ENCODE measurements at places on chromosomes 2 and 18.

- DNase-seq: no peak
Observed at GRCh38 chr2:70992945-70993853, 1.5 kb downstream of the TEX261 start.

- DNase-seq: no peak
Observed at GRCh38 chr2:202186641-202187202, 51.7 kb downstream of the SUMO1 start.

- no peak for DNase-seq
Observed at GRCh38 chr2:12303181-12304030, 413.3 kb upstream of the TRIB2 start.

GRCh38 chr18:75478996-75479880 lies 51.7 kb upstream of the SMIM21 start:
- no peak for DNase-seq

- DNase-seq: no peak
Observed at GRCh38 chr2:126686286-126686685, 30.3 kb downstream of the GYPC start.

DNA sequence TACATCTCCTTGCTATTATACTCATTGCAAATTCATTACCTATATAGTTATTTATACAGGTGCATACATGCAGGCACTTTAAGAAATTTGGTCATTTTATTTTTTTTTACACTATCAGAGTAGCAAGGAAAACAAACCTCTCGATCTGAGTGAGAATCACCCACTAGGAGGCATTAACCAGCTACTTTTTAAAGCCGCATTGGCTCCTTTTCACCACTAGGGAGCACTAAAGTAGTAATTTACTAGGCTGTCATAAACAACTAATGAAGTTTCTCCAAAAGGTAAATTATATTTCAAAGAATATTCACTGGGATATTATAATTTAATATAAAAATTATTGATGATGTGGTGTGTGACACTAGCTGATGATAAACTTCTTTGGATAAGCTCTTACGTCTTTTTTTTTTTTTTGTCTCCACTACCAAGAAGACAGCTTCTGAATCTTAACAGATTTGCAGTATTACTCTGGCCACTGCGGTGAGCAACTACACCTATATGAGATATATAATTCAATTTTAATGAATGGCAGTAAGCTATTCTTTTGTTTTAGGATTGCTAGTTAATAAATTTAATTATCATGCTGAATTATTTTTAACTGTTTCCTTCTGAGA lies 101.9 kb downstream of the NOL4 start:
- peak; percentile 3 for DNase-seq

DNA sequence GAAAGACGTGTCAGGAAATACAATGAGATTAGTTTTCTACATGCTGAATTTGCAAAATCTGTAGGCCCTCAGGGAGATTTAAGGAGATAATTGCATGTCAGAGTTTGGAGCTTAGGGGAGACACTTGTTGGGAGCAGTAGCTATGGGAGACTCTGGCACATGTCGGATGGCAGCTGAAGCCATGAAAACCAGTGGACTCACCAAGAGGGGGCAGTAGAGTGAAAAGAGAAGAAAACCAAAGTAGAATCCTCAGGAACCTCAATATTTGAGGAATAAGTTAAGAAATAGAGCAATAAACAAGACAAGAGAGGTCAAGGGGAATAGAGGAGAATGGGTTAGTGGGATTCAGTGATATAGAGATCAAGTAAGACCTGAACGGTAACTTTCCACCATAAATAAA lies 24.8 kb downstream of the RUFY4 start:
- no peak for DNase-seq

DNA sequence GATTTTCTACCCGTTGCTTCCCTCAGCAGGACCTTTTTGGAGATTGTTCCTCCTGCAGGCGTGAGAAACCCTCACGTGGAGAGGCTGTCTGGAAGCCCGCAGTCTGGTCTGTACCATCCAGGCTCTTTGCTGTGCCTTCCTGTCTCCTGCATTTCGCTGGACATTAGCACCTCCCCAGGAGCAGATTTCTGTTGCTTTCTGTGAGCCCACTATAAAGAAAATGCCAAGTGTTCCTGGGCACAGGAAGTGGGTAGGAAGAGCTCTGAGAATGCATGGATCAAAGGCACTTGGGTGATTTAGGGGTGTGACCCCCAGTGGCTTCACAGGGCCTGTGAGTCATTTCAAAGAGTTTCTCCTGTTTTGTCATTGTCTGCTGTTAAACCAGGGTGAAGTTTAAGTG lies 27.3 kb downstream of the SPTBN1 start:
- no peak for DNase-seq

GRCh38 chr2:239321596-239322415 lies 79.0 kb downstream of the HDAC4 start:
- no peak for DNase-seq

- no peak for DNase-seq
Observed at GRCh38 chr2:221779614-221780067, 207.5 kb upstream of the EPHA4 start.

- no peak for DNase-seq
Observed at GRCh38 chr2:32977228-32977758, 30.5 kb downstream of the LTBP1 start.

- DNase-seq: no peak
Observed at GRCh38 chr2:16755442-16755841, 89.8 kb upstream of the CYRIA start.

- no peak for DNase-seq
Observed at GRCh38 chr2:65652066-65652465, 219.7 kb upstream of the SPRED2 start.

DNA sequence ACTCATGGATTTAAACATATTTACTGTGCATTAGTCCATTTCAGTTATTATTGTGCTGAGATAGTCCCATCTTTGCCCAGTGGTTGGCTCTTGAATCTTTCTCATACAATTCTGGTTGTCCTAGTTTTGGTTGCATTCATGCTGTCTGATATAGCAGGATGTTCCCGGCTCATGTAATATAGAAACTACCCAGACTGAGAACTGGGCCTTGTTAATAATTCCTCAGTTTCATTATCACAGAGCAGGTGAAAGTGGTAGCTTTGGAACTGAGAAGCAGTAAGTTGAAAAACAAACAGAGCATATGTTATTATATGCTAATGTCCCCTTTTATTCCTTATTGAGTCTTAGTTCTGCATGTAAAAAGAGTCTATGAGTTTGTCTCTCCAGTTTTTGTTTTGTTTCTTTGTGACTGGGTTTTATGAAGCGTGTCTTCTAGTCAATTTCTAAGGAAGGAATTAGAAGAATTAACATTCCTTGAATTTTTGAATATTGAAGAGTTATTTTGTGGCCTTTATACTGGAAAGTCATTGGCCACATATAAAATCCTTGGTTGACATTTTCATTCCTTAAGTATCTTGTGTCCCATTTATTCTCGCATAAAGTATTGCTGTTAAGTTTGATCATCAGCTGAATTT lies 43.3 kb downstream of the EIF5B start:
- DNase-seq: no peak

DNA sequence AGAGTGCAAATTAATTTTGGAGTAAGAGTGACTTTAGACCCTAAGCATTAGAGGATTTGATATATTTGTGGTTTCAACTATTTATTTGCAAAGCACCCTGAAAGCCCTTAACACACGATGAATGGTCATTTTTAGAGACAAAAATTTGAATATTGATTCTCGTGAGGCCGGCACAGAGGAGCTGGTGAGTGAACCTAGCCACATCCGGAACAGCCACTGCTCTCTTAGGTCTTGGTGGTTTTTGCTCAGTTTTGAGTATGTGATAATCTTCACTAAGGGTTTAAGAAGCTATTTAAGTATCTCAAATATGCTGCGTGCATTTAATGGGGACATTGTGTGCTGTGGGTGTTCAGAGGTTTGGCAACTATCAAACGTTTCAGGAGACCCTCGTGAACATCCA lies 204.8 kb downstream of the TSN start:
- no peak for DNase-seq

DNA sequence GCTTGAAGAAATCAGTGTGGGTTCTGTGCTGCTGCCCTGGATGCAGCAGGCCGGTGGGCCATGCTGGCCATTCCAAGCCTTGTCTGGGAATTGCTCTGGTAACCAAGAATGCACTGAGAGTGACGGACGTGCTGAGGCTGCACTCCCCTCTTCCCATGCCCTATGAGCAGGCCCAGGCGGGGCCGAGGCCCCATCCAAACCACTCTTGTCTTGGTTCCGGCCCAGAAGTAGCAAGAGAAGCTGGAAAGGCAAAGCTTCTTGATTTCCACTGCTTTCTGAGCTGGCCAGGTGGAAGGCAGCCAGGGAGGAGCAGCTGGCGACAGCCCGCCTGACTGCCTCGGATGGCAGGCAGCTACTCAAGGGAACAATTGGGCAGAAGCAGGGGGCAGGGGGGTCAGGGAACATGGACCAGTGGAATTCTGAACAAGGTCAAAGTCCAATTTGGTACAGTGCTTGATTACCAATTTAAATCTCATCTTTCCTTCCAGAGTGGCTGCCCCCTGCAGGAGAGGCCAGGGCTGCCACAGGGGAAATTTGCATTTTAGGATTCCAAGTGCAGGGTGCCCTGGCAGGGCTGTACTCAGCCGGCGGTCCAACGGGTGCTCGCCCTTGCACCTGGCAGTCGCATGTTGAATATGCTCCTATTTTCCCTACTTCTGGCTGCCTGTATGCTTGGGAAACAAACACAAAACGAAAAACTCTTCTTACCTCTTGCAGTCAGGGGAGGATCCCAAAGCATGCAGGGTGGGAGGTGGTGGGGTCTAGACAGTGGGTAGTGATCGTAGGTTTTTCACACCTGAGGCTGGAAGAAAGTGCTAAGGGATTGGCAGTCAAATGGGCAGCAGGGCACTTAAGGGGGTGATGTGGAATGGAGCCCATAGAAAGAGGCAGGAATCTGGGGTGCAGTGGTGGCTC lies 67.3 kb downstream of the LIPG start:
- DNase-seq: no peak

GRCh38 chr2:164655336-164655735 lies 34.1 kb upstream of the GRB14 start:
- no peak for DNase-seq

- DNase-seq: no peak
Observed at GRCh38 chr18:58532972-58533371, 95.9 kb downstream of the ALPK2 start.

- no peak for DNase-seq
Observed at GRCh38 chr2:192604295-192604694, 409.6 kb upstream of the TMEFF2 start.
